Left kidney (tissue), 8 donors: ENCODE measurements at places on chromosomes 16 and 17. TPM values are rescaled to one million over a fixed set of nuclear protein-coding genes. Genes with fewer than 3 reads are reported as not detected.

DNA sequence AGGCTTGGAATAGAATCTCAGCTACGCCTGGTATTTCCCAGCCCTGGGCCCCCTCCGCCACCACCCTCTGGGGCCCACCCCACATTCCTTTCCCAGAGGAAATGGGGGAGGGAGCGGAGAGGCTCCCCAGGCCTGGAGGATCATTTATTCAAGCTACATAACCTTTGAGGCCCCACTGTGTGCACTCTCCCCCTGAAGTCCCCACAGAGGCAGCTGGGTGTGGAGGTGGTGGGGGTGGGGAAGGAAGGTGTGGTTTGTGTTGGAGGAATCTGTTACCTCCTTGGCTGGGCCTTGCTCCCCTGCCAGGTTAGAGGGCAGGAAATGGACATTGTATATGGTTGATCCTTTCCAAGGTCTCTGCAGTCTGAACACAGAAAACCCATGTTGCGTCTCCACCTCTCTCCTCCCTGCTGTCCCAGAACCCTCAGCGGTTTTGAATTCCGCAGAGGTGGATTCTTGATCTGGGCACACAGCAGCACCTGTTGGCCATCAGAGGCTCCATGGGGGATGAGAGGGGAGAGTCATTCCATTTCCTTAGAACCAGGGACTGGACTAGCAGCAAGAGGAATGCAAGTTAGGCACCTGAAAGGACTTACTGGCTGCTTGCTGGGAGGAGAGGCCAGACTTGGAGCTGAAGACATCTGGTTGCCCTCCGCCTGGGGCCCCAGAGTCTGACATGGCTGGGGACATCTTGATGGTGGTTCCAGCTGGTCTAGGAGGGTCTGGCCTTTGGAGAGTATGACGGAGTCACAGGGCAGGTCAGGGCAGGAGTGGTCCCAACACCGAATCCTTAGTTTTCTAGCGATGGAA is 23.0 kb downstream of the ARHGAP23 start:
- peak; percentile 69 for DNase-seq

DNA sequence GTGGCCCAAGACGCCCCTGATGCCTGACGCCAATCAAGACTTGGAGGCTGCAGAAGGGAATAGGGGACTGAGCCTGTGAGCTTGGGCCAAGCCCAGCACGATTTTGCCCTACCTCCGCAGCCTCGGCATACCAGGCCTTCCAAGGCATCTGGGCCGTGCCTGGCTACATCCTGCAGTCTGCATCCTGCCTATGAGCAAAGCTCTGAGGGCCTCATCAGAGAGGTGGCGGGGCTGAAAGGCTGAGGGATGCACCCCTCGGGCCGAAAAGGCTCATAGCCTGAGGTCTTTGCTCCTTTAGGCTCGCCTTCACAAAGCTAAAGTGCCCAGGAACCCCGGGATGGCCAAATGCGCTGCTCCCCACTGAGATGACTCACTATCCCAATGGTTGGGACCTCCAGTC is 2.5 kb downstream of the SEZ6 start:
- DNase-seq = no peak

- DNase-seq = no peak
These were observed 11.4 kb upstream of the CLDN9 start for GRCh38 chr16:3001316-3001715.

DNA sequence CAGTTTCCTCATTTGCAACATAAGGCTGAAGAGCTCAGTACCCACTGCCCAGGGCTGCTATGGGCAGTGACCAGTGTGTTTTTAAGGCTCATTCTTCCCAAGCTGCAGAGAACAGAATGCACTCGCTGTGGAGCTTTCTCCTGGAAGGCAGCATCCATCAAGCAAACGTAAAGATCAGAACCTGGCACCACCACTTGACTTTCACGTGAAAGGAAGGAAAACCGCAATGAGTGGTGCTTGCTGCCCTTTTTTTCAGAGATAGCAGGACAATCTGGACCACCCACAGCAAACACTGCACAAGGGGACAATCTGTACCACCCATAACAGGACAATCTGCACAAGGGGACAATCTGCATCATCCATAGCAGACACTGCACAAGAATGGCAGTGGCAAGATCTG is 11.2 kb downstream of the CSNK1D start:
- no peak for DNase-seq

DNA sequence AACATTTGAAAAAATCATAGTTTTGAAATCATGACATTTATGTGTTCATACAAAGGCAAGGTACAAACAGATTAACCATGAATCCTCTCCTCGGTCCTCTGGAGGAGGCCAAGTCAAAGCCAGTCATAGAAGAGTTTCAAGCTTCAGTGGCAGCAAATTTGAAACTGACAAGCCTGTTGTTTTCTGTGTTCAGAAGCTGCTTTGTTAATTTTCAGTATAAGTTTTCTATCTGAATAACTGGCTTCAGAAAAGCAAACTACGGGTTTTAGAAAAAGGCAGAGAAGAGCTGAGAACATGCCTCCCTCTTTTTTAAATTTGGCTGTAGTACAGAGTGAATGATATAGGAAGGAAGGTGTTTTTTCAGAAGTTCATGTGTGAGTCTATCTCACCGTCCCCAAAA is 79.6 kb upstream of the CLEC18B start:
- DNase-seq = no peak

DNA sequence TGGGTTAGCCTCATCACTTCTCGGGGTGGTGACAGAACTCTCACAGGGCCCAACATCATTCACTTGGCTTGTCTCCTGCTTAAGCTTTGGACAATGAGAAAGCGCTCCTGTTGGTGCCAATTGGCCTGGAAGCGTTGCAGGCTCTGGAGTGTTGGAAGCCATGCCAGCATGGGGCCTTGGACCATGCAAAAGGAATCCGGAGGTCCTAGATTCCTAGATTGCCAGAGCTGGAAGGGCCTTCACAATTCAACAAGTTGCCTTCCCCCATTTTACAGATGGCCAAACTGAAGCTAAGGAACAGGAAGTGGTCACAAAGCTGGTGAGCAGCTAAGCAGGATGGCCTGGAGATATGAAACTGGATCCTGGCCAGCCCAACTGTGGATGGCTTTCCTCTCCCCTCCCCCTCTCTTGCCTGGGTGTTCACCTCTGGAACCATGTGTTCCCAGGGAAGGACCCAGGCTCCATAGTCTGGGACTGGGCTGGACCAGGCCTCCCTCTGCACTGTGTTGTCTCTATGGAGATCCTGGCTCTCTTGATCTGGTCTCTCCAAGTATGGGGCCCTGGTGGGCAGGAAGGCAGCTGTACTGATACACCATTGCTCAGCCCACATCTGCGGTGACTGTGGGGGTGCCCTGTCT is 6.0 kb upstream of the IGFBP4 start:
- no peak for DNase-seq

DNA sequence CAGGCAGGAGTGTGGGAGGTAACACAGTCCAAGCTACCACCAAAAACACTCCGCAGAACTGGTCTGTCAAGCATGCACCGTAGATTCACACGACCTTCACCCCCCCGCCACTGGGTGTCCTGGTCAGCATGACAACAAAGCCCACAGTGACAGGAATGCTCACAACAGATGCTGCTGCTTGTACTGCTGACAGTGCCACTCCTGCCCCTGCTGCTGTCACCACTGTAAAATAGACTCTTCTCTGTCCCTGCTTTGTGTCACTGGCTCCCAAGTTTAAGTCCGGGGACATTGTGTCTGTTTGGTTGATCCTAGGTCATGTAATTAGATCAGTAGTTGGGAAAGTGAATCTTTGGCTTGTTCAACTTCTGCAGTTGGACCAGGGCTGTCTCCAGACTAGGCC is 7.0 kb upstream of the ODF4 start:
- DNase-seq = peak; percentile 50

- DNase-seq = no peak
These were observed 9.2 kb downstream of the FSCN2 start for GRCh38 chr17:81537343-81537855.

KRT12 gene
- polyA plus RNA-seq = 0.37 TPM

PABPN1L gene
- not detected for polyA plus RNA-seq

ANKRD40CL gene
- polyA plus RNA-seq = 0.48 TPM

- no peak for DNase-seq
These were observed 15.5 kb downstream of the MYH10 start for GRCh38 chr17:8614988-8615387.

- DNase-seq = no peak
These were observed 233.1 kb upstream of the AXIN2 start for GRCh38 chr17:65794572-65794971.

- no peak for DNase-seq
These were observed 15.0 kb downstream of the ZNF213 start for GRCh38 chr16:3149630-3150345.

FN3K gene
- polyA plus RNA-seq = 29.7 TPM

GRCh38 chr16:8931859-8932258 is 31.8 kb downstream of the USP7 start:
- peak; percentile 77 for DNase-seq

USH1G gene
- polyA plus RNA-seq = 0.70 TPM

GRCh38 chr16:29820730-29821642 is 724 bp downstream of the MVP start:
- DNase-seq = no peak

DNA sequence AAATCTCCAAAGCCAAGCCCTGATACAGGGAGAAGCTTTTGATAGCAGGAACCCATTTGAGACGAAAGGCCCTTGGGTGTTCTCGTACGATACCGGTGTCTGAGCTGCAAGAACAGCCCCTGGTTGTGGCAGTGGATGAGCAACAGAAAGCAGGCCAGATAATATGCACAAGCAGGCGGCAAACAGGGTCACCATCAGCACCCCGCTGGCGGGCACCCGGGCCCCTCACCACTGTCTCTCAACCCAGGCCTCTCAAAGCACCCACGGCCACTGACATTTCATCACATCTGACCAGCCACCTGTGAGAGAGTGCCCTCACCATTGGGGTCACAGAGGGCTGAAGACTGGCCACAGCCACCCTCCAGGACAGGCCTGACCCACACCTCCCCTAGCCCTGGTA is 230.4 kb downstream of the C16orf78 start:
- DNase-seq = no peak

DNA sequence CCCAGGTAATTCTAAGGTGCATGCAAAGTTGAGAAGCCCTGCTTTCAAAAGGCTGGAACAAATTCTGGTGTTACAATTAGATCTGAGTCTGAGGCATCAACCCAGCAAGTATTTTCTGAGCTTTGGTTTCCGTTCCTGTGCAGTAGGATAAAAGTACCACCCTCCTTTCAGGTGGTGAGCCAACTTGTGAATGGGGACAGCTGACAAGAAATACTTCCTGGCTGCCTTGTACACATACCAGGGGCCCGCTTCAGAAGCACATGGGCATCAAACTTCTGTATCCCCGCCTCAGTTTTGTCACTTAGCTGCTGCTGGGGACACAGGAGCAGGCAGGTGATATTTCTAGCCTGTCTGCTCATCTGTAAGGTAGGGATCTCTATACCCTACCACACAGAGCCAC is 252.2 kb downstream of the CPPED1 start:
- DNase-seq = no peak

GPR139 gene
- polyA plus RNA-seq = not detected

- no peak for DNase-seq
These were observed 15.8 kb upstream of the KCNJ18 start for GRCh38 chr17:21676281-21677111.

DNA sequence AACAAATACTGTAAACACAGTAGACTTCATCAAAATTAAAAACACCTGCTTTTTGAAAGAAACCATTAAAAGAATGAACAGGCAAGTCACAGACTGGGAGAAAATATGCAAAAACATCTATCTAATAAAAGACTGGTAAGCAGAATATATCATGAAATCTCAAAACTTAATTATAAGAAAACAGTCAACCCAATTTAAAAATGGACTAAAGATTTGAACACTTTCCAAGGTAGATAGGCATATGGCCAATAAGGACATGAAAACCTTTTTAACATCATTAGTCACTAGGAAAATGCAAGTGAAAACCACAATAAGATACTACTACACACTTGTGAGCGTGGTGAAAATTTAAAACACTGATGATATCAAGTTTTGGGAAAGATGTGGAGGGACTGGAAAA is 218.7 kb downstream of the CEP112 start:
- no peak for DNase-seq

GRCh38 chr16:11066261-11066870 is 122.0 kb downstream of the CLEC16A start:
- no peak for DNase-seq

- DNase-seq = peak; percentile 73
These were observed 47.2 kb downstream of the ARHGAP27 start for GRCh38 chr17:45385331-45385997.

- no peak for DNase-seq
These were observed 17.7 kb downstream of the GLP2R start for GRCh38 chr17:9843152-9844010.

DNA sequence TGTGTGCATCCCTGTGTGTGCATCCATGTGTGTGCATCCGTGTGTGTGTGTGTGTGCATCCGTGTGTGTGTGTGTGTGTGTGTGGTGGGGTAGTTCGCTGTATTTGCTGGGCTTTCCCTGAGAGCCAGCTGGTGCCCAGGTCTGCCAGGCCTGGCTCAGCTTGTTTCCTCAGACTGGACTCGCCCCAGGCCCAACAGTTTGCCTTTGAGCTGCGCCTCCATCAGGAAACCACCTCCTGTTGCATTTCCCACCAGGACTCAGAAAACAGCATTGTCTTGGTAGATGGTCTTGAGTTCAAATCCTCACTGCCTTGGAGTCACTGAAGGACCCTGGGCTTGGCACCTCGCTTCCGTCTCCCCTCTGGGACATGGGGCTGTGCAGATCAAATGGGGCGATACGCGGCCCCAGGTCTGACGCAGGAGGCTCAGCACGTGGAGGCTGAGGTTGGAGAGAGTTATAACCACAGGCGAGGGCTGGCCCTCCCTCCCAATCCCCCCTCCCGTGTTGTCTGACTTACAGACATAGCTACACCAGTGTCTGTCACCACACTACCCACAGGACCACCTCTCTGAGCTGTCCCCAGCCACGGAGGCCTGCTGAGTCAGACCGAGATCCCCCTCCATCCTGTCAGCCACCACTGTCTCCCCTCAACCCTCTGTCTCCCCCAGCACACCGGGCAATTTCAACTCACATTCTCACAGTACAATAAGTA is 4.7 kb downstream of the ITGAE start:
- DNase-seq = no peak

ACSM2A gene
- polyA plus RNA-seq = 88.7 TPM

DNA sequence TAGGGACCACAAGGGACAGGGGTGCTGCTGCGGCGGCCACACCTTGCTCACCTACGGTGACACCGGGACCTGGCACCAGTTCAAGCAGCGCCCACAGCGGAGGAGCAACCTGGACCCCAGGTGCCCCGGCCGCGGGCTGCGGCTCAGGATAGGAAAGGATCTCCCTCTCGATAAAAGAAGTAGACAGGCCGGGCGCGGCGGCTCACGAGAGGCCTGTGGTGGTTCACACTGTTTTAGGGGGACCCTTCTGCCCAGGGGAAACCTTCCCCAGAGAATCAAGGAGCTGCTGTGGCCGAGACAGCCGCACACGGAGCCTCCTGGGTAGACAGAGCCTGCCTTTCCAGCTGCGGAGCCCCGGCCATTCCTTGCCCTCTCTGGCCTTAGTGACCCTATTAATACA is 17.9 kb upstream of the ATP2A3 start:
- no peak for DNase-seq

DNA sequence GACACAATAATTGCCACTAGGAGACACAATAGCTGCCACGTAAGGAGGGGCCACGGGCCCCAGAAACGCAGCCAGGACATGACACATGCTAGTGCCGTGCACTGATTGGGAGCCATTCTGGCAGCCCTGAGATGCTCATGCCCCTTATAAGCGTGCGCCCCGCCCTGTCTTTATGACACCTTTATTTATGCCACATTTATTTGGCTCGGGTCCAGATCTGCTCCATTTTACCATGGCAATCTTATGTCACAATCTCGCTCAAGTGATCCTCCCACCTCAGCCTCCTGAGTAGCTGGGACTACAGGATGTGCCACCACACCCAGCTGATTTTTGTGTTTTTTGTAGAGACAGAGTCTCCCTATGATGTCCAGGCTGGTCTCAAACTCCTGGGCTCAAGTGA is 43.8 kb upstream of the NF1 start:
- DNase-seq = no peak

HSD3B7 gene
- polyA plus RNA-seq = 6.7 TPM

NRN1L gene
- polyA plus RNA-seq = not detected

SLC5A2 gene
- polyA plus RNA-seq = 62.1 TPM
